Dorsolateral prefrontal cortex (tissue), 122 donors: ENCODE measurements at places on chromosomes 13 and 19.

DNA sequence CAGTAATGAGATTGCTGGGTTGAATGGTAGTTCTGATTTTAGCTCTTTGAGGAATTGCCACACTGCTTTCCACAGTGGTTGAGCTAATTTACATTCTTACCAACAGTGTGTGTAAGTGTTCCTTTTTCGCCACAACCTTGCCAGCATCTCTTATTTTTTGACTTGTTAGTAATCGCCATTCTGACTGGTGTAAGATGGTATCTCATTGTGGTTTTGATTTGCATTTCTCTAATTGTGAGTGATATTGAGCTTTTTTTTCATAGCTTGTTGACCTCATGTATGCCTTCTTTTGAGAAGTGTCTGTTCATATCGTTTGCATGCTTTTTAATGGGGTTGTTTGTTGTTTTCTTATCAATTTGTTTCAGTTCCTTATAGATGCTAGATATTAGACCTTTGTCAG is 245.0 kb downstream of the MTUS2 start:
- no peak for DNase-seq

GRCh38 chr13:20405691-20406090 is 120.0 kb downstream of the CRYL1 start:
- no peak for DNase-seq

GRCh38 chr19:8612807-8613171 is 2.3 kb upstream of the ADAMTS10 start:
- DNase-seq, result no peak

GRCh38 chr13:40211586-40211968 is 454.9 kb downstream of the FOXO1 start:
- DNase-seq, result no peak

DNA sequence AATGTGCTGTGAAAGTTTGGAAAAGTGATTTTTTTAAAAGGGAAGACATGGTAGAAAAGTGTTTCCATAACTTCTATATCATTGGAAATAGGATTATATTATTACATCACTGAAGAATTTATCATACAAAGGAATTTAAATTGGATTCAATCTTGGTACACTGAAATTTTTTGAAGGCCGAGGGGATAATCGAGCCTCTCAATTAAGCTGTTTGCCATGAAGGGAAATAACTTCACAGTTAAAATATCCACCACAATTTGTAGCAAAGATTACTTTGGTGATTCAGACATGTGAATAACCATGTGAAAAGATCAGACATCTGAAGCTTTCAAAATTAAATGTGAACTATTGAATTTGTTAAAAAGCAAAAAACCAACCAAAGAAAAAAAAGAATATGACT is 215.3 kb downstream of the KLF5 start:
- DNase-seq, result no peak

- no peak for DNase-seq
These were observed 263.1 kb upstream of the RXFP2 start for GRCh38 chr13:31476266-31476665.

- DNase-seq, result no peak
These were observed 34.4 kb upstream of the IGFL1 start for GRCh38 chr19:46195104-46195503.

- no peak for DNase-seq
These were observed 539.7 kb downstream of the RFC3 start for GRCh38 chr13:34357435-34358232.

- DNase-seq, result no peak
These were observed 618.4 kb upstream of the SLITRK5 start for GRCh38 chr13:87052731-87053130.

DNA sequence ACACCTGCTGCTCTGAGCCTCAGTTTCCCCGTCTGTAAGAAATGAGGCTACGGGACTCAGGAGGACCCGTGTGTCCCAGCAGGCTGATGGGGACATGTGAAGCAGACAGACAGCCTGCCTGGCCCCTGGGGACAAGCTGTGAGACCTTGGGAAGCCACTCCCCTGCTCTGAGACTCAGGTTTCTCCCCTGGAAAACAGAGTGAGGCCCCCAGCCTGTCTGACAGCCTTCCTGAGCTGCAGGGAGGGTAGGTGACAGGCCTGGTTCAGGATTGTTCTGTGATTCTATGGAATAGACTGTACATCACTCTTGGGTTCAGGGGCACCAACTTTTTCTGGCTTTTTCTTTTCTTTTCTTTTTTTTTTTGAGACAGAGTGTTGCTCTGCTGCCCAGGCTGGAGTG is 2.9 kb upstream of the NTF4 start:
- no peak for DNase-seq

- DNase-seq, result no peak
These were observed 431.1 kb downstream of the EFNB2 start for GRCh38 chr13:106104281-106104901.

DNA sequence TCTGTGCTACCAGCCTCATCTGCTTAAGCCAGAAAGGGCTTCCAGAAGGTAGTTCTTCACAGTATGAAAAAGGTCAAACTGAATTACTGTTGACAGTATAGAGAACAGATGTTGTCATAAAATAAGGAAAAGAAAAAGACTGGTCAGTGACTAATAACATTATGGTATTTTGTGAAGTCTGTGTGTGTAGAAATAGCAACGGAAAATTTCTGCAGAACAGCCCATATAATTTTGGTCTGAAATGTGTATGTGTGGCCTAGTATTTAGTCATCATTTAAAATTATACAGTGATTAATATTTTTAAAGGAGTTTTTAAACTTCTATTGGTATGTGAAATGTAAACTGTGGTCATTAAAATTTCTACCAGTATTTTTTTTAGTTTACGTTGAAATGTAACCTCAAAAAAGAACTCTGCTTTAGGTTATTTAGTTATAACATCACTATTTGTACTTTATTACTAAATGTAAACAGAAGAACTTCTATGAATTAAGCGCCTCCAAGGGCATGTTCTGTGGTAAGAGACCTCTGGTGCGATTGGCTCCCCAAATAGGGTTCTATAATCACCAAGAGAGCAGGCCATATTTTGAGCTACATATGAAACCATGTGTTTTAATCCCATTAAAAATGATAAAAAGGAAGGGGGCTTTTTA is 3.3 kb upstream of the GPR183 start:
- DNase-seq, result no peak

DNA sequence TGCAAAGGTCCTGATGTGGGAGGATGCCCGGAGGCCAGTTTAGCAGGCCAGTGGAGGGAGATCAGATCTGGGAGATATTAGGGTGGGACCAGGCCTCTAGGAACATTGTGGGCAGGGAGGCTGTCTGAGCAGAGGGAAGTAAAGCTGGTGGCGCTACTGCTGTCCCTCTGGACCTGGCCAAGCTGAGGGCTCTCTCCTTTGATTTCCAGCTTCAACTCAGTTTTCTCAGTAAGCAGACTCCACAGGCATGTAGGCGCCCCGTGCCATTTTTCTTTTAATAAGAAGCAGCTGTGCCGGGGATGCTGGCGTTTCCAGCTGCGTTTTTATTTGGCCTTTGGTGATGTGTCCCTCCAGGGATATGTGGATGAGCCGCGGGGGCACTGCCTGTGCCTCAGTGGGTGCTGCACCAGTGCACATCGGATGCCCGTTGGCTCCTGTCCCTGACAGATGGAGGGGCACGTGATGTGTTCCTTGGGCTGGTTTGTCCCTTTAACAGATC is 6.7 kb downstream of the DNM2 start:
- DNase-seq, result no peak

GRCh38 chr13:40102854-40103253 is 447.4 kb downstream of the COG6 start:
- peak; percentile 55 for DNase-seq

- no peak for DNase-seq
These were observed 194.6 kb downstream of the POSTN start for GRCh38 chr13:37403776-37404527.

- DNase-seq, result peak; percentile 41
These were observed 1.0 kb upstream of the TYROBP start for GRCh38 chr19:35908973-35909683.

DNA sequence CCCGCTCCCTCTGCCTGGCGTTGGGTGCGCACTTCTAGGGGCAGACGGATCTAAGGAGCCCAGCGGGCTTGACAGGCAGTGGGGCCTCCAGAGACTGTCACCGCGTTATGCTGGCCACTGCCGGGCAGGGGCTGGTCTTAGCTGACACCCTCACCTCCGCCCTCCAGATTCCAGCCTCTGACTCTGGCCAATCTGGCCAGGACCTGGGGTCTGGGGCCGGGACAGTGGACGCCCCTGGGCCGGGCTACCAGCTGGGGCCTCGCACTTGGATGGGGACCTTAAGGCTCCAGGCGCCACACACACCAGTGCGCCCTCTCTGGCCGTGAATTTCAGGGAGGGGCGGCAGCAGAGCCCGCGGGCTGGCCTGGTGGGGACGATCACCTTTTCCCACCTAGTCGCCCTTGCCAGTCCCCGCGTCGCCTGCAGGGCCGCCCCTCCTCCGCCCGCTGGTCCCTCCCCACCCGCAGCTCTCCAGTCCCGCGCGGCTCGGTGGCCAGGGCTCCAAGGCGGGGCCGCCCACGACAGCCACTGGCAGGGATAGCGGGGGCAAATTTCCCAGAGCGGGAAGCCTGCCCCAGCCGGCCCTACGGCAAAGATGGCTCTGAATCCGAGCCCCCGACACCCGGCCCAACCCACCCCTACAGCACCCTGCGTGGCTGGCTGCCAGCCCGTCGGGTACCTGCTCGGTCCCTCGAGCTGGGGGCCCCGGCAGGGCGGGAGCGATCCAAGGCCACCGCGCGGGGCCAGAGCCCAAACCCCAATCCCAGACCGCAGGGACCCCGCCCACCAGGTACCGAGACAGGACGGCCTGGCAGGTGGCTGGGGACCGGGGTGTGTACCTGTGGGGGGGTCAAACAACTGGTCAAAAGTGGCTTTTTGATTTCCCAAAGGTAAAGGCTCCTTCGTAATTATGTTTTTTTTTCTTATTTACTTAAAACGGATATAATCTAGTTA is 6.1 kb upstream of the ZNF98 start:
- no peak for DNase-seq

GRCh38 chr19:23778566-23778965 is 19.9 kb upstream of the ZNF681 start:
- no peak for DNase-seq

DNA sequence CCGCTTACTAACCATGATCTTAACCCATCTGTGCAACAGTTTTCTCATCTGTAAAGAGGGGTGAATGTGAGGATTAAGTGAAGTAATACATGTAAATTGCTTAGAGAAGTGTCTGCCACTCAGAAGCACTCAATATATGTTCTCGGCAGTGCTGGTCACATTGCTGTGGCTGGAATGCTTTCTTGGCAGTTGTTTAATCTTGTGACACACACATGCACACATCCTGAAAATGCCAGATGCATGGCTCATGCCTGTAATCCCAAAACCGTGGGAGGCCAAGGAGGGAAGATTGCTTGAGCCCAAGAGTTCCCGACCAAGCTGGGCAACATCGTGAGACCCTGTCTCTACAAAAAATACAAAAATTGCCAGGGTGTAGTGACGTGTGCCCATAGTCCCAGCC is 4.9 kb upstream of the DMKN start:
- DNase-seq, result no peak

DNA sequence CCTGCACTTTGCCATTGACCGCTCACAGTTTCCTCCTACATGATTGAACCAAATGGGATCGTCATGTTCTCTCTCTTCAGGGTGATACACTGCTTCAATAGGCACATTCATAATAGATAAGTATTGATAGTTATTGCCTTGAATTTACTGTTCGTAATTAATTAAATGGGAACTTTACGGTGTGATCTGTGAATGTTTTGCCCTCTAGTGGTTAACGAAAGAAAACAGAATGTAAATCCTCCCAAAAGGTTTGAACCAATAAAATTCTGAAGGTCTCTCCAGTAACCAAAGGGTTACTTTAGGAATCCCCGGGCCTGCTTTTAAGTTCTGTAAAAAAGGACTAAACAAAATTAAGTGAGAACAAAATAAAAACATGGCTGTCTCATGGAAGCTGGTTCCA is 389.3 kb downstream of the DACH1 start:
- no peak for DNase-seq

GRCh38 chr13:59771272-59771671 is 392.5 kb downstream of the DIAPH3 start:
- no peak for DNase-seq

DNA sequence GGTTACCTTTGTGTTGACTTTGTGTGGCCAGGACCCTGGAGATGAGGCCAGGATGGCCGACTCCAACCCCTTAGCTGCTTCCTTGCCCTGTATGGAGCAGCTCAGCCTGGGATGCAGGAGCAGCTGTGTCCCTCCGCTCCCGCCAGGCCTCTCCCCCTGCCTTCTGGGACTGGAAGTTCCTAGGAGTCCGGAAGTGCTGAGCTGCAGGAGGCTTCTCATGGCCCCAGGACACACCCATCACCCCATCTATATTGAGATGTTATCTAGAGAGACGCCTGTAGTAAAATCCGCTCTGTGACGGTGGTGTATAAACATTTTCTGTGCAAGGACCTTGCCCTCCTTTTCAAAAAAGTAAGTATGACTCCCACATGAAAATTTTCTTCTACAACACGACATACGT is 27.0 kb downstream of the WTIP start:
- DNase-seq, result no peak

- DNase-seq, result no peak
These were observed 39.4 kb downstream of the ZNF136 start for GRCh38 chr19:12202250-12202649.

GRCh38 chr19:57664269-57665127 is 4.2 kb upstream of the ZSCAN4 start:
- peak; percentile 45 for DNase-seq

DNA sequence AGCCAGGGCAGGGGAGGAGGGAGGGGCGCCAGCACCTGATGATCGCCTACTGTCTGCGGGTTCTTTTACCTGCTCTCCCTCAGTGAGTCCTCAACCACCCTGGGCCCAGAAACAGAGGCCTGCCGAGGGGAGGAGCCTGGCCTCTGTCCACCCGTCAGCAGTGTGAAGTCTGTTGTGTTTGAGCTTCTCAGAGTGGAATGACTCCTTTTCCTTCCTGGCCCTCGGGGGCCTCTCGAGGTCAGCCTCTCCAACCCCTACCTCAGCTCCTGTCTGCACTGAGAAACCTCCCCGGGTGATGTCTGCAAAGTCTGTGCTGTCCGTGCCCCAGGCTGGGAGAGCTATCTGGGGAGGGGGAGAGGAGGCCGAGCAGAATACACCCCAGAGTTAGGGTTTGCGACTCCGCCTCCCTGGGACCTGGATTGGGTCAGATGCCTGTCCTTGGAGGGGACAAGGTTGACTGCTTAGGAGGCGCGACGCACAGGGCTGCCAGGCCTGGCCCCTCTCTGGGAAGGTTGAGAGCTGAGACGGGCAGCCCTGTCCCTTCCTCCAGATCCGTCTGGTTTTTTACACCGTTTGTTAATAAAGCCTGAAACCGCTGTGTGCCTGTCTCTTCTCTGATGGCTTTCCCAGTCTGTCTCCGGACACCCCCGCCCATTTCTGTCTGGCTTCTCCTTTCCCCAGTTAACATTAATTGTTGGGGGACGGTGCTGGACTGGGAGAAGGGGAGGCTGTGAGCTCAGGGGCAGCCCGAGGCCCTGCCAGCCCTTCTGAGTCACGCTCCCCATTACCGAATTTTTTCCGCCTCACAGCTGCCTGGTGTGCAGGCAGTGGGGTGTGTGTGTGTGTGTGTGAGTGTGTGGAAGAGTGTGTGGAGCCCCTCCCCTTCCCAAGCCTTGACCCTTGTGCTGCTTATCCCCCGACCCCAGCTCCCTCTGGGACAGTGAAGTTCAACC is 989 bp upstream of the SSC5D start:
- no peak for DNase-seq

GRCh38 chr13:100543872-100544602 is 44.6 kb downstream of the GGACT start:
- DNase-seq, result no peak

GRCh38 chr13:33828431-33829129 is 10.6 kb downstream of the RFC3 start:
- no peak for DNase-seq
